Activated naive CD4-positive, alpha-beta T cell treated with anti-CD3 and anti-CD28 coated beads, Interleukin-2, amount 50 U/mL, for 16 hours (primary cell): ENCODE measurements at places on chromosomes 4 and X.

GRCh38 chrX:51520393-51520792 lies 24.0 kb upstream of the NUDT11 start:
- no peak for DNase-seq

DNA sequence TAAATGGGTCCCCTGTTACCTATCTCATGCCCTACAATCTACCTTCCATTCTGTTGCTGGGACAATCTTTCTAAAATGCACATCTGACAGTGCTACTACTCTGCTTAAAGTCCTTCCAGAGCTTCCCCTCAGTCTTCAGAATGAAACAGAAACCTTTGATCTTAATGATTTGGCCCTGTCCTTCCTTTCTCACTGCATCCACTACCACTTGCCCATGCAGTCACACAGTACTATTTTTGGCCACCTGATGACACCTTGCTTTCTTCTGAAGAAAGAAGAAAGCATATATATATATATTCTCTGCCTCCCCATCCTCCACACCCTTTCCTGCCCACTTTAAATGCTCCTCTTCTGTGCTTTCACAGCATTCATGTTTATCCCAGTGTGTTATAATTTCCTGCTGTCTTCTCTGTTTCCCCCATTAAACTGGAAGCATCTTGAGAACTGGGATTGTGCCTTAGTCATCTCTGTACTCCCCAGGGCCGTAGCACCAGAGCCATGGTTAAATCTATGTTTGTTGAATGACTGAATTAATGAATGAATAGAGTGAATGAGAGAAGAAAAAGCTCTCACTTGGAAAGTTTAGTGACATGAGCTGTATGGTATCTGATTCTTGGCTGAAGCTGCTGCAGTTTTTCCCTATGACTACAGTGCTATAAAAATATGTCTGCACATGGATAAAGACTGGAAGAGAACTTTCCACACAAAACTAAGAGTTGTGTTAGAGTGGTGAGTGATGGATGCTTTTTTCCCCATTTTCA lies 56.2 kb downstream of the RTL9 start:
- no peak for DNase-seq

- DNase-seq: no peak
Measured at GRCh38 chr4:108148316-108148715, 20.4 kb downstream of the LEF1 start.

DNA sequence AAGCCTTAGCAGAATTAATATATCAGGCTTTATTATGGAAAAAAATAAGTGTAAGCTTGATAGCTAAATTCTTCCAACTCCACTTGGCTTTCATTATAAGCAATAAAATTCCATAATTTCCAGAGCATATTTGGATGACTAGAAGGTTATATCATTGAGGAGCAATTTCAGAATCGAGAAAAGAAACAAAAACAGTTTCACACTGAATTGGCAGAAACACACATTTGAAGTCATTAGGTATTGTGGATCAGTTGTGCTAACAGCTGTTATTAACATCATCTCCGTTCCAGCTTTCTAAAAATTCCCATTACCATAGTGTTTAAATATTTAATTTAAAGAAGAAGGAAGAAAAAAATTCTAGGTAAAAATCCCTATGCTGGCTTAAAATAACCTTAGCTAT lies 92.6 kb downstream of the ANTXR2 start:
- no peak for DNase-seq

DNA sequence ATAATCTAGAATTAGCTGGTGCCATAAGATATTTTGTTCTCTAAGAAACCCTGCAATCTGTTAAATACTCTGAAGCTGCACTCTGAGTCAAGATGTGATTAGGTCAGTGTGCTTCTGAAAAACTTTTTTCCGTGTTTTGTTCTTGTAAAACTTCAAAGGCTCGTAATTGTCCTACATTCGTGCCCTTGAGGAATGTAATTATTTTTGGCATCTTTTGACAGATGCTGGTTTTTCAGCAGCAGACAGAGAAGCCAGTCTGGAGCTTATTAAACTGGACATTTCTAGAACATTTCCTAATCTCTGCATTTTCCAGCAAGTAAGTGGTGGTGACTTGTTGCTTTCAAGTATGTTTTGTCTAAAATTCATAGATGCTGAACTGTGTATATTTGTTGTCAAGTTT lies 36.8 kb upstream of the TADA2B start:
- DNase-seq: no peak

GRCh38 chr4:83093060-83093640 lies 21.4 kb downstream of the PLAC8 start:
- no peak for DNase-seq

DNA sequence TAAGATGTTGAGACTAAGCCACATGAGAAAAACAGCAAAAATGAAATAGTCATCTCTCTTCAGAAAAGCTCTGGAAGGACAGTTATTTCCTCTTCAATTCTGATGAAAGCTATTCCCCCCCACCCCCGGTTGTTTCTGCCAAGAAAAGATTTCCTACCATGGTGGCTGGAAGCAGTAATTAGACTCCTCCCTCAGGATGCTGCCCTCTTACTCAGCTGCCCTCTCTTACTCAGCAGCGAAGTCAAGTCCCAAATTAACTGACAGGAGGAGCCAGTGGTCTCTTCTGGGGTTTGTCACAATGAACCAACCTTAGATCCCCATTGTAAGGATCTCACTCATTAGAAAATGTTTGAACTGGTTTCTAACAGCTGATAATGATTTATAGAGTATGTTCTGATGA lies 38.0 kb downstream of the GPM6B start:
- DNase-seq: no peak

DNA sequence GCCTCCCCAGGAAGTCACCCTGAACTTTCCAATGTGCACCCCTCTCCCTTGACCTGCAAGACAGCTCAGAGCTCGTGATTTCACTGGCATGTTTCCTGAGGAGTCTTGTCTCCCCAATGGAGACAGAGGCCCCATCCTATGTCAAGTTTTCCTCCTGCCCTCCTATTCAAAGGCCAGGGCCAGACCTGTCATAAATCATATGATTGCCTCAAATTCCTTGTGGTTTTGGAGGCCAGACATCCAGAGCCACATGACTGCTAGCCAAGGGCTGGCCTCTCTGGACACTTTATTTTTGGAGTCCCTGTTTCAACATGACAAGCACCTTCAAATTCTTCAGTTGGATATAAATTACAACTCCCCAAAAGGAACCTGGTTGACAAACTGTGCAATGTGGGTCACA lies 76.0 kb upstream of the TFDP3 start:
- no peak for DNase-seq

DNA sequence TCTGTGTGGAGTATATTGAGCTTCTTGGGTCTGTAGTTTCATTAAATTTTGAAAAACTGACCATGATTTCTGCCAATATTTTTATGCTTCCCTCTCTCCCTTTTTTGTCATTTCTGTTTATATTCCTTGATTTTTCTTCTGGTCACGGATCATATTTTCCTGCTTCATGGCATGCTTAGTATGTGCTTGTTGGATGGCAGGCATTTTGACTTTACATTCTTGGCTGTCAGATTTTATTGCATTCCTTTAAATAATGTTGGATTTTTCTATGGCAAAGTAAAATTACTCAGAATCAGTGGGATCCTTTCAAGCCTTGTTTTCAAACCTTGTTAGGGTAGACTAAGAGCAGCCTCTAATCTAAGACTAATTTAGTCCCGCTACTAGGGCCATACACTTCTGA lies 531.8 kb downstream of the IL15 start:
- no peak for DNase-seq
